Thoracic aorta (tissue), 2 donors: ENCODE measurements at places on chromosomes 7 and 10. TPM values are rescaled to one million over a fixed set of nuclear protein-coding genes. Genes with fewer than 3 reads are reported as not detected.
A peak's percentile ranks its signal among the peaks of the same experiment; 100 is the strongest.

Gene MXI1
- 92.8 TPM for total RNA-seq

Gene GRID2IP
- 0.14 TPM for total RNA-seq

Gene H2BK1
- total RNA-seq: not detected

Gene PRR15
- total RNA-seq: 2.5 TPM

Gene TAS2R5
- 4.4 TPM for total RNA-seq

Gene PRSS37
- total RNA-seq: not detected

Gene CARD11
- 4.4 TPM for total RNA-seq

DNA sequence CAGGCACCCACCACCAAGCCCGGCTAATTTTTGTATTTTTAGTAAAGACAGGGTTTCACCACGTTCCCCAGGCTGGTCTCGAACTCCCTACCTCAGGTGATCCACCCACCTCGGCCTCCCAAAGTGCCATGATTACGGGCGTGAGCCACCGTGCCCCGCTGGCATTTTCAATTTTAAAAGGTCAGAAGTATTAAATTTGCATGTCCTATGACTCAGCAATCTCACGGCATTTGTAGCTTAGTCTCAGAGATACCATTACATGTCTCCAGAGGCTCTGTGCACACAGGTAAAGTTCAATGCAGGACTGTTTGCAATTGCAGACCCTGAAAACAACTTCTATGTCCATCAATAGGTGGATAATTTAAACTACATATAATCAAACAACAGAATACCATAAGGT, 99.2 kb downstream of the DLG5 start:
- no peak for DNase-seq

- DNase-seq: no peak
Measured at GRCh38 chr10:42738679-42739078, 43.9 kb upstream of the BMS1 start.

GRCh38 chr10:30897547-30897946, 134.1 kb downstream of the ZNF438 start:
- no peak for DNase-seq

GRCh38 chr10:100811752-100812750, 66.7 kb downstream of the PAX2 start:
- no peak for DNase-seq

- no peak for DNase-seq
Measured at GRCh38 chr7:15600298-15600697, 38.5 kb upstream of the AGMO start.

DNA sequence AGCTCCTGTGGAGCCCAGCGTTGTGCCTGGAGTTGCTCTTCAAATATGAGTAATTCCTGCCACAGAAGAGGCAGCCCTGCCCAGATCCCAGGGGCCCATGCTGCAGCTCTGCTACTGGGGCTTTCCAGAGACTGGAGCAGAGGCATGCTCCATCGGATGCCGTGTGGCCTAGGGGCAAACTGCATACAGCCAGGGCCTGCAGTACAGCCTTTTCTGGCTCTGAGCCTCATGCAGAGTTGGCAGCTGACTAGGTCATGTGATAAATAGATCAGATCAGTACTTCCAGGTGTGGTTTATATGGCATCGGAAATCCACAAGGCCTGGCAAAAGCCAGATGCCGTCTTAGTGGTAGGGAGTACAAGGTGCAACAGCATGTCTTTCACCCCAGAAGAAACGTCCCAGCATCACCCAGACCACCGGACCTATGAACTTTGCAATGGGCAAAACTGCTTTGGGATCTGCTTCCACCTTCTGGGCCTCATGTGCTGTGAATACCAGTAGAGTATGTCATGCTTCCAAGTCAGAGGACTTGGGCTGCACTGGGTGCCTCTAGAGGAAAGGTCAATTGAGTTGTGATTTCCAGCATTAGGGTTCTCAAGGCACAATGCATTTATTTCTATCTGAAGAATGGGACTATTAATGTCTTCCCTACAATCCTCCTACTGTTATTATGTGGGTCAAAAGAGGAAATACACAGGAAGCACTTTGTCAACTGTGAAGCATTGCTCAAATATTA, 250.7 kb upstream of the ZNF32 start:
- DNase-seq: no peak

- no peak for DNase-seq
Measured at GRCh38 chr7:156747718-156748117, 107.1 kb downstream of the RNF32 start.

DNA sequence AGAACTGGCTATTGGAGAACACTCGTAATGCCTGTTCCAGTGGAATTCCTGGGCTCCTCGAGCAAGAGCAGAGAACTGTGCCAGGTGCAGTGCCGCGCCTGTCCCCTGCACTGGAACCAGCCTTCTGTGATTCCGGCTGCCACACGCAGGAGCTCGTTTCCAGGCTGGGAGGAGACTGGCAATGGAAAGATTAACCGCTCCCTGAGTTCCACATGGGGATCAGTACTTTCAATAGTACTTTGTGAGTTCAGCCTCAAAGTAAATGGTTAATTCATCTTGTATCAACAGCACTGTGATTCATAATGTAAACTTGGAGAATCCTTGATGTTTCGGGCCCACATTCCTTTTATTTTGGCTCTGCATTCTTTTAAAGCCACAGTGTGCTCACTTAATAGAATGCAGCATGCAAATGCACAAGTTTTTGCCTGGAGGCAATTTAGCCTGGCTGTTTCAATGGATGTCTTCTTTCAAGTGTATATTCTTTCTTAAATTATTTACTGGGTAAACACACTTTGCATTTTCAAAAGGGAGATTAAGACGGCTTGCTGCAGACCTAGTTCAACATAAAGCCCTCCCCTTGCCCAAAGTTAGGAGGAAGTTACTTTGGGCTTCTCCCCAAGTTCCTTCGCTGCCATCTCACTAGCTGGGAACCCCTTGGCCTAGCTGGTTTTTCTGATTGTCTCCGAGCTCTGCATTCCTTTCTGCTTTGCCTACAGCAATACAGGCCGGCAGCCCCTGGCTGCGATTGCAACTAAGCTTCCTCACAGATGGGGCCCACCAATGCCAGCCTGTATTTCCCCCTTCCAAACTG, 138.1 kb upstream of the TCF7L2 start:
- DNase-seq: peak; percentile 35

GRCh38 chr7:128052404-128052803, 21.2 kb upstream of the LRRC4 start:
- no peak for DNase-seq

GRCh38 chr10:14553448-14553847, 221.2 kb downstream of the FAM107B start:
- DNase-seq: no peak

GRCh38 chr7:44315301-44315903, 10.0 kb downstream of the CAMK2B start:
- no peak for DNase-seq

DNA sequence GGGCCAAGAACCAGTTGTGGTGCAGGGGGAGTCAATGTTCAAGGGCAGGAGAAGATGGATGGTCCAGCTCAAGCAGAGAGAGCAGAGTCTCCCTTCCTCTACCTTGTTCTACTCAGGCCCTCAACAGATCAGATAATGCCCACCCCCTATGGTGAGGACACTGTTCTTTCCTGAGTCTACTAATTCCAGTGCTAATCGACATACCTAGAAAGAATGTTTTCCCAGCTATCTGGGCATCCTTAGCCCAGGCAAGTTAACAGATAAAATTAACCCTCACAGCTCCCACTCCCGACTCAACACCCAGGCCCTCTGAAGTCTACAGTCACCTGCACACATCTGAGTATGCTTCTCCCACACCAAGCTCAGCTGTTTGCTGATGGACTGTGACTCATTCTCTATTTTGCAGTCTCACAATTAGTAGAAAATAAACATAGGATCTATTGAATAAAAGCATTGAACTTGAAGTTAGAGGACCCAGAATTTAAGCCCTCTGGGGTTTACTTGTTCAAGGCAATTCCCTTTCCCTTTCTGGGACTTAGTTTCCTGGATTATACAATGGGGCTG, 17.1 kb downstream of the COL13A1 start:
- DNase-seq: no peak

DNA sequence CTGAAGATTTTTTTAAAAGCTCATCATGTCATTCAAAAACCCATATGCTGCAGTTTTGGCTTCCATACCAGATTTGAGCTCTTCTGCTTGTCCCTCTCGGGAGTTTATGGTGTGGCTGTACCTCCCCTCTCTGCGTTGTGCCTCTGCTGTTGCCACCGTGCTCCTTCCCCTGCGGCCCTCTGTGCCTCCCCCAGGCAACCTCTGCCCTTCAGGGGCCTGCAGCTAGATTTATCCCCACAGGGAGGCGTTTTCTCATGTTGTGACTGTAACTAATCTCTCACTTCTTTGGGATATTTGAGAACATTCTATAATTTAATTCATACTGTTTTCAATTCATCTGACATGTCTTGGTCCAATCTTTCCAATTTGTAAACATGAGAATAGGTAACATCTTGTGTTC, 52.7 kb downstream of the TASOR2 start:
- DNase-seq: no peak

- no peak for DNase-seq
Measured at GRCh38 chr7:94590526-94591162, 65.3 kb downstream of the SGCE start.

GRCh38 chr7:15720849-15721471, 34.5 kb upstream of the MEOX2 start:
- no peak for DNase-seq

DNA sequence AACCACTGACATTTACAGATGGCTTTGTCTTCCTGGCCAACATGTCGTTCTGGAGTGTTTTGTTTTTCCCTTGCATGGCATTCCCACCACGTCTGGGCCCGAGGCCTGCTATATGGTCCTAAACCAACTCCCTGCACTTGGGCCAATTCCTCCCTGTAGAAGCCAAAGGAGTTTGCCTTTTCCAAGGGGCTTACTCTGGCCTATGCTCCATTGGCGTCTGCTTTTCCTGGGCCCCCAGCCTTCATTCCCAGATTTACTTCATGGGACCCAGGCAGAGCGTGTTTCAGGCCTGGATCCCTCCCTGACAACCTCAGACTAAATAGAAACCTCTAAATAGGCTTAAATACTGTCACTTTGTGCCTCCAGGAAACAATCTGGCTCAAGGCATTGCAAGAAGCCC, 60.7 kb downstream of the MINDY4 start:
- DNase-seq: no peak

DNA sequence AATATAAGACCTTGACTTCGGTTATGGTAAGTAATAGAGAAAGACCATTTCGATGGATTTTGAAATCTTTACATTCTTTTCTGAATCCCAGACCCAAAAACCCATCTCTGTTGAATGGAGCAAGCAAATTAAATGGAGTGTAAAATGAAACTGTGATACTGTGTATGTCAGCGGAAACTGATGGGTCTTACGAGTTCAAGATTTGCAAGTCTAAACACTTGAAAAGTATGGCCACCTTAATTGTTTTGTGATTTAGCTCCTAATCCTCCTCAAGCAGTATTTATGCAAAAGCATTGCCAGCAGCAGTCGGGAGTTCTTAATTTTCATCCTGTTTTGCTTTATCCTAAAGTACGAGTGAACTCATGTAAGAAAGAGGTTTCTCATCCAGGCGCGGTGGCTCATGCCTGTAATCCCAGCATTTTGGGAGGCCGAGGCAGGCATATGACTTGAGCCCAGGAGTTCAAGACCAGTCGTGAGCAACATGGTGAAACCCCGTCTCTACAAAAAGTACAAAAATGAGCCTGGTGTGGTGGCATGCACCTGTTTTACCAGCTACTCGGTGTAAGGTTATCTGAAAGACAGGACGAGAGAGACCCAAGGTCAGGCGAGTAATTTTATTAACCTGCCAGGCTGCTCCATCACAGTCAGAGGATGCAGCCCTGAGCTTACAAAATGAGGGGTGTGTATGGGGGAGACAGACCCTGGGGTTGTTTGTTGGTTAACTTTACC, 5.8 kb upstream of the DHTKD1 start:
- DNase-seq: no peak

- DNase-seq: no peak
Measured at GRCh38 chr7:117044664-117045063, 91.4 kb downstream of the ST7 start.

- DNase-seq: no peak
Measured at GRCh38 chr10:118356628-118357027, 14.5 kb upstream of the FAM204A start.

- DNase-seq: no peak
Measured at GRCh38 chr10:132570771-132571649, 33.4 kb downstream of the INPP5A start.

DNA sequence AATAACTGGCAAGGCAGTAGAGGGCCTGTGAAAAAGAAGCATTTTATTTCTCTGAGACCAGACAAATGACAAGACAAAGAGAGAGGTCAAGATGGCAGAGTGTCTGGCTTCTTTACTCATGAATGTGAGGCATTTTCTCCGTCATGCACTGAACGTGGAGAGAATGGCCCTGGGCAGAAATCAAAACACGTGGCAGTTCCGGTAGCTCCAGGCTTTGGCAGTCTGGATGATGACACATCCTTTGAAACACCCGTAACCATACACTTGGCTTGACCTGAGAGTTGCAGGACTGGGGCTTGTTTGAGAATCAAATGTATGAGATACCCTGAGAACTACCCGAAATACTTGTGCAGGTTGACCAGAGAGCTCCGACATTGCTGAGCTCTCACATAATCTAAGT, 537.6 kb downstream of the ACTR3B start:
- no peak for DNase-seq

DNA sequence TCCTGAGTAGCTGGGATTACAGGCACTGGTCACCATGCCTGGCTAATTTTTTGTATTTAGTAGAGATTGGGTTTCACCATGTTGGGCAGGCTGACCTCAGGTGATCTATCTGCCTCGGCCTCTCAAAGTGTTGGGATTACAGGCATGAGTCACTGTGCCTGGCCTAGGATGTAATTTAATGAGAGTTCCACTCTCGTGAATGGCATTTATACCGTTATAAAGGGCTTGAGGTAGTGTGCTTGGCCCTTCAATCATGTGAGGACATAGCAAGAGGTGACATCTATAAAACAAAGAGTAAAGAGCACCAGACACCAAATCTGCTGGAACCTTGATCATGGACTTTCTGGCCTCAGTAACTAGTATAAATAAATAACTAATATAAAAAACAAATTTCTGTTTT, 93.5 kb upstream of the PPP1R9A start:
- DNase-seq: no peak

DNA sequence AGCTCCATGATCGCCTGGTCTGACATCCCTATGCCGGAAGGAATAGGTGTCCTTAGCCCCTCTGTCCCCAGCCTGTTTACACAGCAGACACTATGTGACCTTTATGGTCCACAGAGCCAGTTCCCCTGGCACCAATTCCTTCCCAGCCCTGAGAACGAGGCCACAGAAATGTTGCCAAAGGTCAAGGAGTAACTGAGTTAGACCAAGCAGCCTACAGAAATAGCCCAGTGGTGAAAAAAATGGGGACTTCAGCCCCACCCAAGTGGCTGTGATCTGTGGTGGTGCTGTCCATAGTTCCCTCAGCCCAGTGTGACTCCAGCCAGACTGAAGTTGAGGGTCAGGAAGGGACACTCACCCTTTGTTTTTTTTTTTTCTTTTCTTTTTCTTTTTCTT, 2.5 kb downstream of the PGAM2 start:
- DNase-seq: no peak
